ENCODE measurements at places on chromosomes 13 and 19.

DNA sequence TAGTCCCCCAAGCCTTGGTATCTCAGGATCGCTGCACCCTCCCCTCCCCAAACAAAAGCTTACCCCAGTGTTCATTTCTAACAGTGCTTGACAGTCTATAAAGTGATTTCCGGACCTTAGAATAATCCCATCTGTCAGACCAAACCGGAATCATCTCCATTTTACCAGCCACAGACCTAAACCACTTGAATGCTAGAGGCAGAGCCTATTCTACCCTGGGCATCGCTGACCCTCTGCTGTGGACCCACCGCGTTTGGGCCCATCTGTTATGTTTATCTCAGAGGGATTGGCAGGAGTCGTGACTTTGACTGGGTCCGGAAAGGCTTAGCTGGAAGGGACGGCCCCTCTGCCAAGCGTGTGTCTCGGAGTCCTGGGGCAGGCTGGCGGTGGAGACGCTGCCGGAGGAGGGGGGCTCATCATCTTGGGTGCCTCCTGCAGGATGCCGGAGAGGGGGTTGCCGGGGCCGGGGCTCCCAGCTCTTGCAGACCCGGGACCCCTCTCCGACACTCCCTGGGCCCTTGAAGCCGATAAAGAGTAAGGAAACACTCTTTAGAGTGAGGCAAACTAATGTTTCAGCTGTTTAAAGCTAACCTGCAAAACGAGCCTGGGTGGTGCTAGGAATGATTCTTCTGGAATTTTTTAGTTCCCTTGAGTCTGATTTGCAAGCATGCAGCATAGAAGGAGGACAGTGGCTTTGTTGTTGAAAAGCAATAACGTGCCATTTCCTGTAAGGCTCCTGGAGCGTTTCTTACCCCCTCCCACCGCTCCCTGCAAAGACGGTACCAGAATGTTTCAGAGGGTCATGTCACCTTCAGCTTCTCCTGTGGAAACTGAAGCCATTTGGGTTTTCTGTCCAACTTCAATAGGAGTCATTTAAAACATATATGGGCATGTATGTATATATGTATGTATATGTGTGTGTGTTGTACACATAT lies 1.3 kb downstream of the SLC25A42 start:
- no peak for DNase-seq

GRCh38 chr19:35509018-35509652 lies 4.3 kb downstream of the DMKN start:
- no peak for DNase-seq

GRCh38 chr19:39996218-39996810 lies 546 bp upstream of the ZNF546 start:
- no peak for DNase-seq

DNA sequence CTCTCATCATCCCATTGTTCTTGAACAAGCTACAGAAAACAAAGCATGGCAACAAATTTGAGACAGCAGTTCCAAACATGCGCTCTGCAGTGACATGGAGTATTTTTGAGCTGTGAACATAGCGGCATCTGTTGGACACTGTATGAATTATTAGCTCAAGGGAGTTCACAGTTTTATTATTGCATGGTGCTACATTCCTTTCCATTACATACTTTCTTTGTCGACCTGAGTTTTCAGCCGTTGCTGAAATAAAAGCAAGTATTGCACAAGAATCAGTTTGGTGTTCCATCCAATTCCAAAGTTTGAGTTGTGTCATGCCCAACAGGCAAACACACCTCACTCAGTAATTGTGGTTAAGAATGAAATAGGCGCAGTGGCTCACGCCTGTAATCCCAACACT lies 30.1 kb upstream of the METTL21C start:
- DNase-seq: no peak

DNA sequence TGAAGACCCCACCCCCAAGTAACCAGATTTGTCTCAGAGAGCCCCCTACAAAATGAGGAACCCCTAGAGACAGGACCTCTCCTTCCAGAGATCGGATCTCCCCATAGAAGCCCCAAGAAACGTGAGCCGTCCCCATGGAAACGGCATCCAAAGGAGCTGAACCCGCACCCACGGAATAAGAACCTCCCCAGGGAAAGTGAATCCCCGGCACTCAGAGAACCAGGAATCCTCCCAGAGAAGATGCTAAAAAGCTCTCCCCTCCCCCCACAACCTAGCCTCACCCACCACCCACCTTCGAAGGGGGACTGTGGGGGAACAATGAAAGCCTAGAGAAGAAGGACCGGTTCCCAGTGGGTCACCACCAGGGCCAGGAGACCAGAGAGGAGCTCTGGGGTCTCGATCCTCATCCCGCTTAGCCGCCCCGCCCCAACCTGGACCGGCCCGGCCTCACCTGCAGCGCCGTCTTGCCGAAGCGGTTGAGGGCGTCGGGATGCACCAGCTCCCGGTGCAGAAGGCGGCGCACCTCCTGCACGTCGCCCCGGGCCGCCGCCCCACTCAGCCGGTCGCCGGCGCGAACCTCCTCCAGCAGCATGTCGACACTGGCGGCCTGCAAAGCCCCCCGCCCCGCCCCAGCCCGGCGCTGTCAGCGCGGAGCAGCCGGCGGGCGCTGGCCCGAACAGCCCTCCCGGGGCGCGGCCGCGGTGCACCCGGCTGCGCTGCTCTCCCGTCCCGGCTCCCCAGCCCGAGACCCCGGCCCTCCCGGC lies 535 bp downstream of the CDKN2D start:
- no peak for DNase-seq

GRCh38 chr13:79812070-79812850 lies 331.3 kb downstream of the NDFIP2 start:
- DNase-seq: no peak

GRCh38 chr19:16625163-16625958 lies 2.6 kb downstream of the MED26 start:
- DNase-seq: no peak

DNA sequence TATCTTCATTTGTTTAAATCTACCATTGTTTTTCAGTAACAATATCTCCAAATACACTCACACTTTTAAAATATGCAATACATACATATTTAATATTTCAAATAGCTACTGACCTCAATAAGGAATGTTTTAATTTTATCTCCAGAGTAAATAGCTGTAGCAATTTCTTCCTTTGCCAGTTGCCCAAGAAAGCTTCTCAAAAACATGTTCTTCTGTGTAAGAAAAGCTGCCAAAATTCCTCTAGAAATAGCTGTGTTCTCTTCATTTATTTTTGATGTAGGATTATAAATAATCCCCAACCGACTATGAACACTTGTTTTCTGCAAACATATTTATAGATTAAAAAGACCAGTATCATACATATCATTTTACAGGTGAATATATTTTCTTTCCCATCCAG lies 150.5 kb downstream of the UGGT2 start:
- no peak for DNase-seq

DNA sequence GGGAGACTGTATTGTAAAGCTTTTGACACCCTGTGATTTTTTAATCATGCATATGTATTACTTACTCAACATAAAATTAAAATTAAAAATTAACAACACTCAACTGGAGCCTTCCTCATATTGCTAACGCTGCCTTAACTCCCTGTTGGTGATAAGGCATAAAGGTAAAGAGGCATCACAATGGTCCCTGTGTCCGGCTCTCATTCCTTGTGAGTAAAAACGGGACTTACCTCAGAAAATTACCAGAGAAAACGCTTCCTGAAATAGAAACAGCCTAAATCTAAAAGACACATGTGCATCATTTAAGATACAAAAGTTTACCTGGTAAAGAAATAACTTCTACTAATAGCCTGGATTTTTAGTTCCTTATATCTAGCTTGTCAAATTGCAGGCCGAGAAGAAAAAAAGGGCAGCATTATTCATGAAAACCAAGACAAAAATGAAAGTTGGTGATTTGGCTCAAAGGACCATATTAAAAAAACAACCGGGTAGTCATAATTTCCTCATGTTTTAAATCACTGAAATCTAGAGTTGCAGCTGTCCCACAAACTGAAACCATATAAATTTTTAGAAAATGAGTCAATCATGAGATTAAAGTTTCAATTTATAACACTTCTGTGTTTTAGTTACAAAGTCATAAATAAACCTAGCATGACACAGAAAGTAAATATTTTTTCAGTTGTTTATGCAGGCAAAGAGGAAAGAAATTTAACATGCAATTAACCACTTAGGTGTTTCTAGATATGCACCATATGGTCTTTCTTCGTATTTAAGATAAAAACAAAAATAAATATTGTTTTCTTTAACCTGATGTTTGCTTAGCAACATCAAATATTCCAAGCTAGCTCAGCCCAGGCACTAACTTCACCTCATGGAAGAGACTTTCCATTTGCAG lies 94.7 kb downstream of the MIPEP start:
- DNase-seq: no peak

Measured in thoracic aorta (tissue), 2 donors.